Tibial nerve (tissue), 4 donors: ENCODE measurements at places on chromosomes 7 and 10. TPM values are rescaled to one million over a fixed set of nuclear protein-coding genes. Genes with fewer than 3 reads are reported as not detected.

- no peak for DNase-seq
Observed at GRCh38 chr7:100102950-100103840, 1.8 kb downstream of the AP4M1 start.

GRCh38 chr10:75861582-75861981 is 430.2 kb downstream of the LRMDA start:
- DNase-seq, result no peak

Gene AOAH
- total RNA-seq, result 17.8 TPM

GRCh38 chr7:4830176-4830575 is 31.7 kb downstream of the PAPOLB start:
- DNase-seq, result peak; percentile 38

GRCh38 chr7:122307228-122307621 is 2.7 kb upstream of the FEZF1 start:
- DNase-seq, result no peak

DNA sequence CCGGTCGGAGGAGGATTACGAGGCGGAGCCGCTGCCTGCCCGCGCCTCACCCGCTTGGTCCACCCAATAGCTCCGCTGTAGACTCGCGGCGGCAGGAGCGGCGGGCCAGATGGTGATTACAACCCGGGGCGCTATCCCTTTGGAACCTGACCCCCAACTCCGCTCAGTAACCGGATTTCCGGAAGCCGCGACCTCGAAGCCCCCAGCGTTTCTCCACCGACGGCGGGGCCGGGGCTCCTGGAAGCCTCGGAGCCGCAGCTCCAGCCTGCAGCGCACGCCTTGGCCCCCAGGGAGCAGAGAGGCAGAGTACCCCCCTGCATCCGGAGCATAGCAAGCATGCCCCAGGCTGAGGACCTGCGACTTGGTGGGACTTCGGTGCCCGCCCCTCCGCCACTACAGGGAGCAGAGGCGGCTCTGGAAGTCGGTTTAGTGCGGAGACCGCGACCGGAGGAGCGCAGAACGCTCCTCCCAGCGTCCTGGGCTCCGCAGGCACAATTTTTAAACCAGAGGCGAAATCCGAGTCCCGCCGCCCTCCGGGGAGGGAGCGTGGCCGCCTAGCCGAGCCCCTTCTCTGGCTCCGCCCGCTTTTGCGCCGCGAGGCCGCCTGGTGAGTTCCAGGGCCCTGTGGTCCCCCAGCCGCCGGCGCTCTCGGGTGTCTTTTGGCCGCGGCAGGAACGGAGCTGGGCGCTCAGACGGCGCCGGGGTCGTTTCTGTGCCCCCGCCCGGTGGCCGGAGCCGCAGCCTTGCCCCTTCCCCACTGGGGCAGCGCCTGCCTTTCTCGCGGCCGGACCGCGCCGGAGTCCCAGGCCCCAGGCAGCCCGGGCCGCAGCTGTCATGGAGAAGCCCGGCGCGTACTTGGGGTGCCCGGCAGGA is 28.2 kb upstream of the BMS1 start:
- DNase-seq, result no peak

Gene RAB19
- total RNA-seq, result not detected

GRCh38 chr7:112283382-112283910 is 77.0 kb downstream of the ZNF277 start:
- DNase-seq, result no peak

- DNase-seq, result no peak
Observed at GRCh38 chr10:14952851-14953423, 959 bp downstream of the DCLRE1C start.

DNA sequence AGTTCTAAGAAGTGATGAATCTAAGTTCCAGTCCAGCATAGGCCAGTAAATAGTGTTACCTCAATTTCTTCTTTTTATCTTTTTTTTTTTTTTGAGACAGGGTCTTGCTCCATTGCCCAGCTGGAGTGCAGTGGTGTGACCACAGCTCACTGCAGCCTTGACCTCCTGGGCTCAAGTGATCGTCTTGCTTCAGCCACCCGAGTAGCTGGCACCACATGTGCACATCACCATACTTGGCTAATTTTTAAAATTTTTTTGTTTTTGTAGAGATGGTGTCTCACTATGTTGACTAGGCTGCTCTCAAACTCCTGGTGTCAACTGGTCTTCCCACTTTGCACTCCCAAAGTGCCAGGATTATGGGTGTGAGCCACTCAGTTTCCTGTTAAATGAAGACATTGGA is 126.6 kb upstream of the LYZL2 start:
- no peak for DNase-seq

- DNase-seq, result no peak
Observed at GRCh38 chr7:150371996-150372270, 3.3 kb downstream of the REPIN1 start.

DNA sequence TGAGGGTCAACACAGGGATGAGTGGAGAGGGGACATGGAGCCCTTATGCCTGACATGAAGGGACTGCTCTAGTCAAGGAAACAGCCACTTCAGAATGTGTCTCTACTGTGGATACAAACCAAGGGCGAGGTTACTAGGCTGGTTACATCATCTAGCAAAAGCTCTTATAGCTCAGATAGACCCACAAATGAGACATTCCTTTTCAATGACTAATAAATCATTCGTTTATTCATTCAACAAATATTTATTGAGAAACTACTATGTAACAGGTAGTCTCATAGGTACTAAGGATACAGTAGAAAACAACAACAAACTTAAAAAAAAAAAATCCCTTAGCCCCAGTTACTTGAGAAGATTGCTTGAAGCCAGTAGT is 219.5 kb downstream of the KIAA1217 start:
- DNase-seq, result no peak

DNA sequence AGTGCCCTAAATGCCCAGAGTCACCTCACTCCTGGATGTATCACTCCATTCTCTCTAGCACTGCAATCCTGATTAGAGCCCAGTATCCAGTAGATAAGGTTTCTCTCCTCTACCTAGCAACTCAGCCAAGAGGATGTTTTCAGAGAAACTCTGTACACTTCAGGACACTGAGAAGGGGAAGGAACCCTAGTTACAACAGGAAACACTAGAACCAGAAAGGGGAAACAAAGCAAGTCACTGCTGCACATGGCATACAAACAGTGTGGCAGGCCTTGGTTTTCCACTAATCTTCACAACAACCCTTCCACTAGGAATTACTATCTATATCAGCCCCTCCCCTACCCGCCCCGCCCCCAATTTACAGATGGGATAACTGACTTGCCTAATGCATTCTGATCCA is 1.6 kb downstream of the FAM204A start:
- no peak for DNase-seq

GRCh38 chr7:42181566-42181965 is 55.4 kb downstream of the GLI3 start:
- DNase-seq, result no peak

DNA sequence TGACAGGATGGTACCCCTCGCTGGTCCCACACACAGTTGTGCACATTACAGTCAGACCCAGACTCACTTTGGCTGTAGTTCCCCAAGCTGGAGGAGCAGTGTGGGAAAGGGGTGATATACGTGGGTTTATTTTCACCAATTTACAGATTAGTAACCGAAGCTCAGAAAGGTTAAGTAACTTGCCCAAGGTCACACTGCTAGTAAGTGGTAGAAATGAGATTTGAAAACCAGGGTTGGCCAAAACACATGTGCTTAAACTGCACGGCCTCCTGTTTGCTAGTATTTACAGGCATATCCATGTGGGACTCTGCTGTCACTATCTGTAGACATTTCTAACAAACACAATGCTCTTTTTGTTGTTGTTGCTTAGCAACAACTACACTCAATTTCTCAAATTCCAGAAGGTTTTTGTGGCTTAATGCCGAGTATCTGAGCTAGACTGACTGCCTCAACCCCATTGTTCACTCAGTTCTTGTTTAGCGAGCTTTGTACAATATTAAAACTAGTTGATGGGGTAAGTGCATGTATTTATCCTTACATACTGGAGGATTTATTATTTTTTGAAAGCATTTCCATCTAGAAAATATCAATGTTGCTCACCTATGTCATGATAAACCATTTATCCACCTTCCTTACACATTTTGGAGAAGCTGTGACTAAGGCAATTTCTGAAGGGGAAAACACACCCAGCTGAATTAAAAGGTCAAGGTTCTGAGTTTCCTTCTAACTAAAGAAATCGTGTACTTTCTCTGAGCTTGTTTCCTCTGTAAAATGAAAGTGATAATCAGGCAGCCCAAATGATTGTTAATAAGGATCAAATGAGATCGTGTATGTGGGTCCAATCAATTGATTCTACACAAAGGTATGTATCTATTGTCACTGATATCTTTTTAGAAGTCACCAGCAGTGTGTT is 5.3 kb upstream of the TMEM139 start:
- peak; percentile 27 for DNase-seq

GRCh38 chr10:70592186-70592735 is 10.3 kb downstream of the PRF1 start:
- no peak for DNase-seq

Gene CYP3A4
- 1.5 TPM for total RNA-seq

DNA sequence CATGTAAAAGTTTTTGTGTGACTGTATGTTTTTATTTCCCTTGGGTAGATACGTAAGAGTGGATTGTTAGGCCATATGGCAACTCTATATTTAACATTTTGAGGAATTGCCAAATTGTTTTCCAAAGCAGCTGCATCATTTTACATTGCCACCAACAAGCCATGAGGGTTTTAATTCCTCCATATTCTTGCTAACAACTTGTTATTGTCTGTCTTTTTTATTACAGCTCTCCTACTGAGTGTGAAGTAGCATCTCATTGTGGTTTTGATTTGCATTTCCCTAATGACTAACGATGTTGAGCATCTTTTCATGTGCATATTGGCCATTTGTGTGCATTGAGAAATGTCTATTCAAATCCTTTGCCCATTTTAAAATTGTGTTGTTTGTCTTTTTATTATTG is 94.9 kb downstream of the CARD11 start:
- no peak for DNase-seq

DNA sequence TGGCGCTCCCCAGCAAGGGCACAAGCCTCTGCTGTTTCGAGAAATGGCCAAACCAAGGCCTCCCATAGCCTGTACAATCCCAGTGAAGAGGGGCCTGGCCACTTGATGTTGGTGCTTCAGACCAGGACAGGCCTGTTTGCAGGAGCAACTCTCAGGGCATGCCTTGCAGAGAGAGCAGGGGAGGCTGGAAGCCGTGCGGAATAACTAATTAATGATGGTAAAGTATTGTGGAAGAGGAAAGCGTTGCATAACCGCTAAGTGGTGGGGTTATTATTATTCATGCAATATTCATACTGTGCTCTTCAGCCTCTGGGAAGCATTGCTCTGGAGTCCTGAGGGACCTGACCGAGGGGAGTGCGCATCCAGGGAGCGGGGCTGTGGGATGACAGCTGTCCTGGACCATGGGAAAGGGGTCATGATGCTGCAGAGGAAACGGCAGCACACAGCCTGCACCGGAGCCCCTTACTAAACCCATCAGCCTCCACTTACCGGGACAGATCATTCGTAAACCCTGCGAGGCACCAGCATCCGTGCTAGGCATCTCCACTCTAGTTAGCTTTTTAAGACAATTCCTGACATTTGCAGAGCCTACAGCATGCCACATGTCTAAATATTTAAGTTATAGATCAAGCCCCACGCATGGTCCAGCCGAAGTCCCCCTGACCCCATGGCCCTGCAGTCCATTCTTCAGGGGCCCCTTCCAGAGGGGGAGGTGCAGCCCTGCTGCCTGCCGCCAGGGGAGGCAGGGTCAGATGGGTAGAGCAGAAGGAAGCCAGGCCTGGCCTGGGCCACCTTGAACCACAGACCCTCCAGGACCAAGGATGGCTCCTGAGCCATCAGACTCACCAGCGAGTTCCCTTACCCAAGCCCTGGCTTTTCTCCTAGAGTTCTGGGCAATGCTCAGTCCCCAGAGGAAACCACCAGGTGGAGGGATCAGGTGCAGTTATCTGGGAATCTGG is 11.6 kb downstream of the TMEM273 start:
- no peak for DNase-seq

- DNase-seq, result no peak
Observed at GRCh38 chr7:107072133-107072532, 27.6 kb downstream of the PRKAR2B start.

GRCh38 chr10:34701194-34701593 is 113.9 kb downstream of the PARD3 start:
- no peak for DNase-seq

Gene MKI67
- 5.7 TPM for total RNA-seq

- DNase-seq, result no peak
Observed at GRCh38 chr10:97180986-97181385, 4.8 kb downstream of the SLIT1 start.
